ENCODE measurements at places on chromosomes 7 and 10.

DNA sequence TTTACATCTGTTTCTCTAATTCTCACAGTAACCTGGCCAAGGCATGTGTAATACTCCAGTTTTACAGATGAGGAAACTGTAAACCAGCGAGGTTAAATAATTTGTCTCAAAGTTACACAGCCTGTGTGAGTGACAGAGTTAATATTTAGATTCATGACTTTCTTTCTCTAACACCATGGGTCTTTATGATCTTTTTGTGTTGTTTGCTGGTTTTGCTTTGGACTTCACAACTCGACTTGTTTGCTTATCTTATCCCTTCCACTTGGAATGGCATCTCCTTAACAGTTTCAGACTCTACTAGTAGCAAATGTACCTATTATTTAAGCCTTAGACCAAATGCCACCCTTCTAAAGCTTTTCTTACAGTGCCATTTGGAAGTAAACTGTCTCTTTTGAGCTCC is 34.4 kb downstream of the MXI1 start:
- no peak for DNase-seq

DNA sequence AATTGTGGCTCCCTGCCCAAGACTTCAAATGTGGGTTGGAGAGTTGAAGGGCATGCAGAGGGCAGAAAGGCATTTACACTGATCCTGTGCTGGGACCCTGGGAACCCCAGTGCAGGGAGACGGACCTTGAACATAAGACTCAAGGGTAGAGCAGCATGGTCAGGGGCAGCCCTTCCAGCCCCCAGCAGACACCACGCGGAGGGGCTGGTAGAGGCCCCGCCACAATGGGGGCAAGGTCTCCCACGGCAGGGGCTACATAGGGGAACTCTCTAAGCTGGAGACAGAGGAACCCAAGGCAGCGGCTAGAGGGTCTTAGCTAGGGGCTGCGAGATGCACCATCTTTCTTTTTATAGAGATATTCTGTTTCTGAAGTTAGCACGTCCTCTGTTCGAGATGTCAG is 45.2 kb upstream of the EBF3 start:
- DNase-seq, result no peak

- DNase-seq, result no peak
Measured at GRCh38 chr10:93290661-93291354, 191.3 kb downstream of the MYOF start.

DNA sequence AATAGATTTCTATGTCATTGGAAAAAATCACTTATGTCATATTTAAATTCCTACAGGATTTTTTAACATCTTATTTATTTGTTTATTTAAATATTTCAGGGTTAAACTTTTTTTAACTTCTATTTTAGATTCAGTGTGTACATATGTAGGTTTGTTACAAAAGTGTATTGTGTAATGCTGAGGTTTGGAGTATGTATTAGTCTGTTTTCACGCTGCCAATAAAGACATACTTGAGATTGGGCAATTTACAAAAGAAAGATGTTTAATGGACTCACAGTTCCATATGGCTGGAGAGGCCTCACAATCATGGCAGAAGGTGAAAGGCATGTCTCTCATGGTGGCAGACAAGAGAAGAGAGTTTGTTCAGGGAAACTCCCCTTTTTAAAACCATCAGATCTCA is 65.4 kb downstream of the MGAM2 start:
- DNase-seq, result no peak

- no peak for DNase-seq
Measured at GRCh38 chr10:98617906-98618520, 171.3 kb upstream of the HPS1 start.

DNA sequence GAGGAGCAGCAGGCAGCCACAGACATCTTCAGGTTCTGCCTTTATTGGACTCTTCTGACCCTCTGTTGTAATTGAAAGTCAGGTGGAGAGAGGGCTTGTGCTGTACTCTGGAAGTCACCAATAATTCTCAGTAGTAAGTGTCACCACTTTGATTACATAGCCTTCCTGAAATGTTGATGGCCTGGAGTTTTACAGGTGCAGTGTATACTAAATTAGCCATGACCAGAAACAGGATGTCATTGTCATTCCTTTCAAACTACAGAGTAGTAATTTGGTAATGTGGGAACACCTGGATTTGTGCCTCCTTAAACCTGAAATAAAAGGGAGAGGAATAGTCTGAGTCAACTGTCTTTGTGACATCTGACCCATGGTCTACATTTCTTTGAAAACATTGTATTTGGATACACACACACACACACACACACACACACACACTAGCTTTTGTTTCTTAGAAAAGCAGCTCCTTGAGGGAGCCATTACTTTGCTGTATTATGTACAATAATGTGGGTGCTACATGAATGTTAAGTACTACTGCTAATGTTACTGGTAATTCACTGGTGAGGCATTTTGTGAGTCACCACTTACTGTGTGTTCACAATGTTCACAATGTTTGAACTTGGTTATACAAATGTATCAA is 19.6 kb downstream of the ARL4A start:
- DNase-seq, result no peak

- DNase-seq, result no peak
Measured at GRCh38 chr10:17847585-17848296, 38.6 kb downstream of the MRC1 start.

DNA sequence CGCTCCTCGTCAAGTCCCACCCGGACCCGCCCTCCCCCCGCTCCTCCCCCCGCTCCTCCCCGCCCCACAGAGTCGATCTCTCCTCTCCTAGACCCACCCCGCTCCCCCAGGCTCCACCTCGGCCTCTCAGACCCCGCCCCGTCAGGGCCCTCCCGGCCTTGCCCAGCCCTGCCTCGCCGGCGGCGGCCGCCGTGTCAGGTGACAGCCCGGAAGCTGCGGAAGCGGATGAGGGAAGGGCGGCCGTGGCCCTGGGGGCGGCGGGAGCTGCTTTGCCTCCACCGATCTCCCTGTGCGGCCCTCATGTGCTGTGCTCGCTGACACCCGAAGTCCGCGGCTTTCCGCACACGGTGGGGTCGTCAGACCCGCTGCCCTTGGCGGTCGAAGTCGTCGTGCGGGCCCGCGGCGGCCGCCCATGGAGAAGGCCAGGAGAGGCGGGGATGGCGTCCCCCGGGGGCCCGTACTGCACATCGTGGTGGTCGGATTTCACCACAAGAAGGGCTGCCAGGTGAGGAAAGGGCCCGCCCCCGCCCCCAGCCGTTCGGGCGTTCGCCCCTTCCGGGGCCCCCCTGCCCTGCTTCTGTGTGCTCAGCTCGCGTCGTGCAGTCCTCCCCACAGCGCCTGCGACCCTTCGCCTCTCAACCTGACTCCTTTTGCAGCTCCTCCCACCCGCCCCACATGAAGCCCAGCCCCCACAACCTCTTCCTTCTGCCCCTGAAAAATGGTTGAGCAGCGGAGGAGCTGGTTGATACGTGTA is at the start of gene AVL9:
TSS of gene AVL9 (plus strand) at position 192 of the 754 bp plus-strand sequence. CDS start at position 413, 221 bp downstream.
- DNase-seq, result peak; percentile 97

DNA sequence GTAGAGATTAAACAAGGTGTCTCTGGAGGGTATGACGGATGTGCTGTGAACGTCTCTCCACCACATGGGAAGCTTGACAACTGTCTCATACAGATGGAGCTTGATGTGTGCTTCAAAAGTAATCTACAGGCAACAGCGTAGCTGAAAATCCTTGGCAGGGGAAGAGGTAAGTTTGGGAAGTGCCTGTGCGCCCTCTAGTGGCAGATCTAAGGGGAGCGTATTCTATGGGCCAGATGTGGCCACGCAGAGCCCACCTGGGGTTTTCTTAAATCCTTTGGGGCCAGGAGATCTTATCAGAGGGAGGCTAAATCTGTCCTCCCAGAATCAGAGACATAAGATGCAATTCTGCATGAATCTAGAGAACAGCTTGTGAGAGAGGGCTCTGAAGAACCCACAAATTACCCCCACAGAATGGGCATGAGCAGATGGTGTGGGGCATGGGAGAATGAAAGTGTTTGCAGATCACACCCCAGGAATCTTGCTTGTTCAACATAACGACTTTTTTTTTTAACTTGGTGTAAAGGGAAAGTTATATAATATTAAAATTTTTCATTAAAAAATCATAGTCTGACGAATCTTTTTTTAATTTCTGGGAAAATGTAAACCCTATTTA is 91.2 kb upstream of the MPP7 start:
- DNase-seq, result peak; percentile 42

GRCh38 chr10:105751688-105752087 is 1110.6 kb downstream of the SORCS3 start:
- no peak for DNase-seq

DNA sequence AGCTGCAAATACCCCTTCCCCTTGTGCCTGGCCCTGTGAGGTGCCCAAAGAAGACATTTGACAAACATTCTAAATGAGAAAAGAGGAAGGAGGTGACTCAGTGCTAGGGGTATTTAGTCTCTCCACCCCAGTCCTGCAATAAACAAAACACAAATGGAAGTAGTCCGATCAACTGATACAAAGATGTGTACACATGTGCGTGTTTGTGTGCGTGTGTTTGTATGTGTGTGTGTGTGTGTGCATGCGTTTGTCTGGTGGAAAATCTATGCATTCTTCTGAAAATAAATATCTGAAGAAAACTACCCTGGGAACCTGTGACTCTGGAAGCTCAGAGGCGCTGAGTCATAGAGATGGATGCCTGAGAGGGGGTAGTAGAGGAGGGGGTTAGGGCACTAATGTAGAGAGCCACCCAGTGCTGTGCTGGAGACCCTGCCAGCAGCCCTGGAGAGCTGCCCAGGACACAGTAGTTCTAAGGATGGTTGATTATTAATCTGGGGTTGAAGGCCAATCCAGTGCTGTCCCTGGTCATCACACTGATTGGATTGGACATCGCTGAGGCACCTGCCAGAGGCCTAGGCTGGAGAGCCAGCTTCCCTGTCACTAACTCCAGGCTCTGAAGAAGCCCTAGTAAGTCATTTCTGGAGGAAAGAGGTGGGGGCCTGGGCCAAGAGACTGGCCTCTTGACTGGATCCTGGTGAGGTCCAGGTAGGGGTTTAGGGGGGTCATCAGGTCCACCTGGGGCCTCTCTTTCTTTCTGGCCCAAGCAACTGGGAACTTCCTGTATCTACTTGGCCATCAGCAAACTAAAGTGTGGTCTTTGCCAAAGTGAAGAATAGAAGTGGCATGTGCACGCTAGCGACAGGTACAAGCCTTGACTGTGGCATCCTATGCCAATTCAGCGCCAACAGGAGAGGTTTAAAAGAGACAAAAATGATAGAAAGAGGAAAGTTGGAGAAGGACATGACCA is 18.5 kb downstream of the SFTPA1 start:
- no peak for DNase-seq

DNA sequence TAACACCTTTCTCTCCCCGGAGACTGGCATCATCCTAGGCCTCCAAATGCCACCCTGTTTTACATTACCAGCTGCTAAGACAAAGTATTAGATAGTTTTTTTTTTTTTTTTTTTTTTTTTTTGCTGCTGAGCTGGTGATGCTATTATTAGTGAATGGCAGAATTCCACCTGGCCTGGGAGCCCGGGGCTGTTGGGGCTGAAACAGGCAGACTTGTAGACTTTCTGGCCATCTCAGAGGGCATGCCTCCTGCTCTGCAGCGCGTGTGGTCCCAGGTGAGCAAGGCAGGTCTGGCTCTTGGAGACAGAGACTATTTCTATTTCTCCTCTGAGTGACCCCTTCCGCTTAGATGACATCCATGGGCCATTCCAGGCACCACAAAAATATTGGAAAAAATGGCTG is 104.2 kb downstream of the EMX2 start:
- no peak for DNase-seq

Measured in breast epithelium (tissue), 4 donors.